HL-60 (cell line): ENCODE measurements at places on chromosomes 5 and 9.

DNA sequence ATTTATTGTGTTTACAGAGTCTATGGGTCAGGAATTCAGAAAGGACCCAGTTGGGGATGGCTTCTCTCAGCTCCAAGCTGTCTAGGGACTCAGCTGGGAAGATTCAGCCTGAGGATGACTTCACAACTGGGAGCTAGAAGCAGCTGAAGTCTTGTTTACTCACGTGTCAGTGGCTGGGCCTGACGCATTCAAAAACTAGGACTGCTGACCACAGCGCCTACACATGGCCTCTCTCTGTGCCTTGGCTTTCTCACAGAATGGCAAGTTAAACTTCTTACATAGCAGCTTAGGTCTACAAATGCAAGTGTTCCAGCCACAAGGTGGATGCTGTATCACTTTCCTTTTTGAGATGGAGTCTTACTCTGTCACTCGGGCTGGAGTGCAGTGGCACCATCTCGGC, 16.3 kb upstream of the PPP2CA start:
- DNase-seq, result no peak

GRCh38 chr9:27505744-27506161, 18.3 kb upstream of the IFNK start:
- no peak for DNase-seq

DNA sequence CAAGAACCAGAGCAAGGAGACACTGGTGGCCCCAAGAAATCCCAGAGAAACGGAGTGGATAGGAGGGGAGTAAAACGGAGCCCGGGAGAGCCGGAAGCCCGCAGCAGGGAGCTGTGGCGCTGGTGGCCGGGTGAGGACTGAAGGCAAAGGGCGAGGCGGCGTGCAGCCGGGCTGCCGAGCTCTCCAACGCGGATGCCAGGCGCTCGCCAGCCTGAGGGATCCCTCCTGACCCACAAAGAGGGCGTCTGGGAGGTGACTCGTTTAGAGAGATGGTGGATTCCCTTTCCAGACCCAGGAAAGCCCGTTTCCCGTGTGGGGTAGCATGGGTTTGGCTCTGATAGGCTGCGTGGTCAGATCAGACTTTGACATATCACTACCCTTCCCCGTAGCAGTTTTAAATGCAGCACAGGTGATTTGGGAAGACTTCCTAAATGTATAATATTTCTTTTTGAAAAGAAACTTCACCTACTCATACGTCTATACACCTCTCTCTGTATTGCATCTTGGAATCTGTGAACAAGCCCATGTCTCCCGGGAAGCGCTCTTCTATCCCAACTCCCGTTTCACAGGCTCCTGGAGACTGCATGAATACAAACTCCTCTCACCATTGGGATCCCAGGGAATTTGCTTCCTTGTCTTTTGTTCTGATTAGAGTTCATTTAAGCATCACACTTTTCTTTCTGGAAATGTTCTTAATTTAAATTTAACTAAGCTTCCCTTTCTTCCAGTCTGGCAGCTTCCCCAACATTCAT, 158.1 kb downstream of the C9orf152 start:
- no peak for DNase-seq

GRCh38 chr9:37976714-37977477, 73.0 kb upstream of the SLC25A51 start:
- no peak for DNase-seq

DNA sequence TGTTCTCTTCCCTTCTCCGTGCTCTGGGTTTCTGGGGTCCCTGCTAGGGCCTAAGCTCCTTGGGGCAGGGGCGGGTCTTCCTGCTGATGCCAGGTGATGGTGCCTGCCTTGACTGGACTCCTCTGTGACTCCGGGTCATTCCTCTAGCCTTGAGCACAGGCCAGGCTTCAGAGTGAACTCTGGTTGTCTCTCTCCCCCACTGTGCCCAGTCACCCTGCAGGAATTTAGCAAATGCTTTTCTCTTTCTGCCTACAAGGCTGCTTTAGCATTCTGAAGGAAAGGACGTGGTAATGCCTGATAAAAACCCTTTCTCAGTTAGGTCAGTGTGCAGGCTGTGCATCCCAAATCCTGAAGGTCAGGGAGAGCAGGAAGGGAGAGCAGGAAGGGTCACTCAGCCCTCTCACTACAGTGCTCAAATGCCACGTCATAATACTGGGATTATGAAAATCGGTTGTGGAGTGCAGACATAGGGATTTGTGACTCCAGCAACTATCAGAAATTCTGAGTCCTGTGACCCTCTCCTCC, 2.7 kb downstream of the CXCL14 start:
- no peak for DNase-seq

GRCh38 chr5:172004824-172005237, 1.6 kb downstream of the FBXW11 start:
- peak; percentile 18 for DNase-seq

DNA sequence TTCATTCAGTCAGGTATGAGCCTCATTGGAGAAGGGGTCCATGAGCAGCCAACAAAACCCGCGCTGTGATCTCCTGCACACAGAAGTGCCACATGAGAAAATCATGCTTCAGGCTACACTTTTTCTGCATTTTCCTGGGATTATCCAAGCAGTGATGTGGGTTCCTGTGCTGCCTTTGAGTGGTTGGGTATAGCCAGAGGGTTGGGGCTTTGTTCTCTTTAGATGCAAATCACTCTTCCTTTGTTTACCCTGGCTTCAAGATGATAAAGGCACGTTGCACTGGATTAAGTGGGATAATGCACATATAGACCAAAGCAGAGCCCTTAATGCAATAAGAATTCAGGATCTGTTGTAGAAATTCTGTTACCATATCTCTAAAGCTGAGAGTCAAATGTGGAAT, 18.7 kb downstream of the ECM2 start:
- DNase-seq, result no peak

DNA sequence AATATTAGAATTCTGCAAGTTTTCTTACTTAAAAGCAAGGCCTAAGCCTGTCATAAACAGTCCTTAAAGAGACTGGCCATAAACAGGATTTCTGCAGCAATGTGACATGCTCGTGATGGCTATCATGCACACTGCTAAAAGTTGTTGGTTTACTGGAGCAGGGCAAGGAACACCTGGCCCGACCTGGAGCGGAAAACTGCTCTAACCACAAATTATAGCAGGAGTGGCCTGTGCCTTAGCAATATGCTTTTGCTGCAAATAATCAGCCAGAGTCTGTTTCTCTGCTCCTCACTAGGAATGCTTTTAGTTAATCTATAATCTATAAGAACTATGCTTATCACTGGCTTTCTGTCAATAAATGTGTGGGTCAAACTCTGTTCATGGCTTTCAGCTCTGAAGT, 322.9 kb upstream of the RPS23 start:
- no peak for DNase-seq

GRCh38 chr9:114051281-114051680, 26.8 kb downstream of the AMBP start:
- no peak for DNase-seq

DNA sequence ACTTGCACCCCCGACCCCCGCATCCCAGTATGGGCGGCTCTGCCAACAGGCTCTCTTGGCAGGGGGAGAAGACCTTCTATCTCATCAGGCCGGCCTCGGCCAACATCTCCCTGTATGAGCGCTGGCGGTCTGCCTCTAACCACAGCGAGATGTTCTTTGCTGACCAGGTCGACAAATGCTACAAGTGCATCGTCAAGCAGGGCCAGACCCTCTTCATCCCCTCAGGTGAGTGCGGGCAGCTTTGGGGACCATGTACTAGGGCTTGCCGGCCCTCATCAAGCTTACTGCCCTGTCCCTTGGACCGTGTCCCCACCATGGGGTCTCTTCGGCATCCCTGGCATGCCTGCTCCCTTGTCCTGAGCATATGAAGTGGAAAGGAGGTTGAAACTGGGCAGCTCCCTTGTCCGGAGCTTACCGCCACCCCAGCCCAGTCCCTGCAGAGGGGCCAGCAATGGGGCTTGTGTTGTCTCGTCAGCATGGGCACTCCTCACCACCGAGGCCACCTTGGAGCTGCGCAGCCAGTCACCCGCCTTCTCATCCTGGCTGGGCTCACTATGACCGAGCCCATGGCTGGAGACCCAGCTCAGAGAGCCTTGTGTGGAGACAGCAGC, 78.1 kb downstream of the PHF2 start:
- DNase-seq, result no peak

DNA sequence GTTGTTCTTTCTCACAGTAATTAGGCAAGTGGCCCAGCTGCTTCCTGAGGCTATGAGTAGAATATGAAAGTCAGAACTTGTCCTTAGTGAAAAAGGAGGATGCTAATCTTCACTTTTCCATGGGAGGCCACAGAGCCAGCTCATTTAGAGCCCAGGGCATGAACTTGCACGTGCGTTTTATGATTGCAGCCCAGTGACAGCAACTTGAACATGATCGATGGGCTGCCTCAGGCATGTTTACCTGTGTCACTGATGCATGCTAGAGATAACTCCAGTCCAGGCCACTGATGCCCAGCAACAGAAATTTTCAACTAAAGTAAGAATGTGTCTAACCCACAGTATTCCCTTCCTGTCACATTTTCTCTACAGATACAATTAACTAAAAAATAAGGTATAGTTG, 179.3 kb downstream of the CTNND2 start:
- DNase-seq, result no peak

GRCh38 chr5:96222129-96222528, 210.9 kb downstream of the PCSK1 start:
- no peak for DNase-seq

- DNase-seq, result no peak
These were observed 356.0 kb upstream of the SEMA6A start for GRCh38 chr5:116930616-116931015.

DNA sequence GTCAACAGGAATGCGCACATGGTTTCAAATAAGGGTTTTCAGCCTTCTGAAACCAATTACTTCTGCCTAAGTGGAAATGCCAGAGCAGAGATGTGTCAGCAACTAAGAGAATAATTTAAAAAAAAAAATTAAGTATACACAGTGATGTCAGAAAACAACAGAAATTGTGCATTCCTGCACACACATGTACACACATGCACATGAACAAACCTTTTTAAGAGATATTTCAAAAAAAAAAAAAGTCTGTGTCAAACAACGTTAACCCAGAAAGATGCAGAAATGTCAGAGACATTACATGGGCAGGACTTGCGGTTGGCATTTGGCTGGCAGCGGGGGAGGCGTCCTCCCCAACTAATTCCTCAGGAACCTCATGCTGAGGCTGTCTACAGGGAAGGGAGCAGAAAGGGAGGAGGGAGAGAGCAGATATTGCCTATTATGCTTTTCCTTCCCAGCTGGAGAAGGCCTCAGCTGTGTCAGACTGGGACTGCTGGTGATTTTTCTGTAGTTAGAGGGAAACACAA, 536.9 kb upstream of the WWC1 start:
- DNase-seq, result no peak

DNA sequence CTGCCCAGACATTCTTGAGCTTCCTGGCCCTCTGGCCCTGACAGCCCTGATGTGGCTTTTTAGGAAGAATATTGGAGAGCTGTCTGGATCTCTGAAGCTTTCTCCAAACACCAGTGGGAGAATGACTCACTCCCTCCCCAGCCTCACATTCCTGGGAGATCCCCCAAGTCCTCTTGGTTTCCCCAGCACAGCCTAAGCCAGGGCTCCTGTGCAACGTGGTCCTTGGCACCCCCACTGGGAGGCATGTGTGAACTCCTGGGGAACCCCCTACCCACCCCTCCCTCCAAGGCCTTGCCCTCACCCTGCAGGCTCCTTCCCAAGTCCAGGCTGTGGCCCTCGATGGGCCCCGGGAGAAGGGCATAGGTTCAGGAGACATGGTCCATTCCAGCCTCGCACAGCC, 12.7 kb downstream of the GLIPR2 start:
- no peak for DNase-seq

DNA sequence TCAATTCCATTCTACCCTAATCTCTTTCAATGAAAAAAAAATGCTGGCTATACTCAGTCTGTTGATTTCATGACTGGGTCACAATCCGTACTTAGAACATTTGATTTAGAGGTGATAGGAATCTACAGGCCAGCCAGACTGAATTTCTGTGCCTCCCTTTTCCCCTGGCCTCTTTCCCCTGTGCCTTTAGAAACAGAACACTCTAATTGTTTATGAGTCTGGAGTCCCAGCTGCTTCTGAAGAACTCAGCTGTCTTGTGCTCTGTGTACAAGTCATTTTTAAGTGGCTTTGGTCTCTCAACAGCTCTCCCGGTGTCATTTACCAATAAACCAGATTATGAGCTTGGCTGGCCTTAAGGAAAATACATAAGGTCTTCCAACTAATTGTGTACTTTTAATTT, 94.1 kb upstream of the ITGA2 start:
- DNase-seq, result no peak

DNA sequence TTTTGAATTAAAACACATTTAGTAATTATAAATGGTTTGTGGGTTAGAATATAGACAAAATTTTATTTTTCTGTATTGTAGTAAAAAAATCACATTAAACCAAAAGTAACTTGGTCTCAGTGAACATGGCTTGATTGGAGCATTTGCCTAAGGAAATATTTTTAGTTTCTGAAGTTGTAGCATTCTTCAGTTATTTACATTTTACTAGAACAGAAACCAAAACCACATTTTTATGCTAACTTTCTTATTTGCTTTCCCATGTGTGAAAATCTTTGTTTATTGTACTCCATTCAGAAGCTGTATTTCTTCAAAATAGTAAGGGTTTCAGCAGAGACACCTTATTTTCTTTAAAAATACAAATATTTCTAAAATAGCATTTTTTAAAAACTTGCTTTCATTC, 129.9 kb downstream of the SGCD start:
- DNase-seq, result no peak

- no peak for DNase-seq
These were observed 76.1 kb downstream of the C9orf50 start for GRCh38 chr9:129544761-129545160.

DNA sequence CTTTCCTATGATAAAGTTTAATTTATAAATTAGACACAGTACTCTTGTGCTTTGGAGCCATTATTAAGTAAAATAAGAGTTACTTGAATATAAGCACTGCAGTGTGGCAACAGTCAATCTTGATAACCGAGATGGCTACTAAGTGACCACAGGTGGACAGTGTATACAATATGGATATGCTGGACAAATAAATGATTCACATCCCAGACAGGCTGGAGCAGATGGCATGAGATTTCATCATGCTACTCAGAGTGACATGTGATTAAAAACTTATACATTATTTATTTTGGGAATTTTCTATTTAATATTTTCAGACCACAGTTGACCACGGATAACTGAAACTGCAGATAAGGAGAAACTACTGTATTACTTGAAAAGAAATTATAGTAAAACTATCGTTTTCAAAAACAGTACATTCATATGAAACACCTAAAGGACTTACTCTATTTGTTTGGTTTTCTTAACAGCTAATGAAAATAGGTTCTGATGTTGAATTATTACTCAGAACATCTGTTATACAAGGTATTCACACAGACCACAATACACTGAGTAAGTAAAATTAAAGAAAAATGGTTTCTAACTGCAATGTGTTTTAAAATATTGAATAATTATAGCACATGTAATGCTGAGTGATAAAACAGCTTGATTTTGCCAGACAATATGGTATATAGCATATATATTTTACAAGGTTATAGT, 16.0 kb downstream of the LYRM7 start:
- DNase-seq, result no peak

- no peak for DNase-seq
These were observed 145.9 kb downstream of the GABRB2 start for GRCh38 chr5:161400583-161400982.

DNA sequence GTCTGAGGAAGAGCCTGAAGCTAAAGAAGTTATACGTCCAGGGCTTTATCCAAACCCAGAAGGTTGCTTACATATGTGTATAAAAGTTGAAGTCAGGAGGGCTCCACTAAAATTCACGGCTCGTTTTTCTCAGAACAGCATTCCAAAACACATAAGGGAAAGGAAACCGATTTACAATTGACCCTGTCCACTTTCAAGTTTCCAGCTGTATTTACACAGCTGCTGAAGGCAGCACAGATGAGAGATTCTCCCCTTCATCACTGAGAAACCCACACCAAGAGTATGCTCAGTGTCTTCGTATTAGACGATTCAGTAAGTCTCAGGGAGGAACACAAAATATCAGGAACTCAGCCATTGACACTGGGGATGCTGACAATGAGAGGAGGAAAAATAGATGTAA, 5.9 kb upstream of the NREP start:
- no peak for DNase-seq
